ENCODE measurements at places on chromosomes 4 and X.

DNA sequence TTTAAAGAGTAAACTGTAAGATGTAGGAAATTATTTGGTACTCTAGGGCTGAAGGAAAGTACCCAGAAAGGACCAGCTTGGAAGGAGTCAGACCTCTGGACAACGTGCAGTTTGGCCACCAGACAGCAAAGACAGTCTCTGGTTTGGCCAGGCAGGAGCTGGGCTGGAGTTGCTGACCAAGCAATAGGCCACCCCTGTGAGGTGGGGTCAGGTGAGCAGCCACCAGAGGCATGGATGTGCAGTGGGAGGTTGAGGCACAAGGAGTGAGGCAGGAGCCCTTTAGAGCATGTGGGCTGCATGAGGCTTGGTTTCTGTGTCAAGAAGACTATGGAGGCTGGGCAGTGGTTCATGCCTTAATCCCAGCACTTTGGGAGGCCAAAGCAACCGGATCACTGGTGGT lies 17.7 kb upstream of the MRFAP1 start:
- DNase-seq: no peak

DNA sequence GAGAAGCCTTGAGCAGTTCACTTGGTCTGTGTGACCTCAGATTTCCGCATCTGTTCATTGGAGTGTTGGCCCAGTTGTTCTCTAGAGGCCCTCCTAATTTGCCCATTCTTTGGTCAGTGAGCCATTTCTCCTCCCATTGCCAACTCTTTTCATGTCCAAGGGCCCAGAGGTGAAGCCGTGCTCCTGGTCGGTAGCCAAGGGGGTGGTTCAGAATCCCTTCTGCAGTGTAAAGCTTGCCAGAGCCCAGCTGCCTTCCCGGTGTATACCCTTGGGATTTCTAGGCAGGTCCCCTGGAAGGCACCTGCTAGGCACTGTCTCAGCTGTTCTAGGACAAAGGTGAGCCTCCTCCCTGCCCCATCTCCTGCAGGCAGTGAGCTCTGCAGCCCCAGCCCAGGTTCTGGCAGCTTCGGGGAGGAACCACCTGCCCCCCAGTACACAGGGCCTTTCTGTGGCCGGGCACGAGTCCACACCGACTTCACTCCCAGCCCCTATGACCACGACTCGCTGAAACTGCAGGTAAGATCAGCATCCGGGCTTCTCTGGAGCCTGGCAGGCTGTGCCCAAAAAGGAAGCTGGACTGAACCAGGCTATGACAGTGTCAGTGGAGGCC lies 12.3 kb downstream of the SASH3 start:
- DNase-seq: no peak

DNA sequence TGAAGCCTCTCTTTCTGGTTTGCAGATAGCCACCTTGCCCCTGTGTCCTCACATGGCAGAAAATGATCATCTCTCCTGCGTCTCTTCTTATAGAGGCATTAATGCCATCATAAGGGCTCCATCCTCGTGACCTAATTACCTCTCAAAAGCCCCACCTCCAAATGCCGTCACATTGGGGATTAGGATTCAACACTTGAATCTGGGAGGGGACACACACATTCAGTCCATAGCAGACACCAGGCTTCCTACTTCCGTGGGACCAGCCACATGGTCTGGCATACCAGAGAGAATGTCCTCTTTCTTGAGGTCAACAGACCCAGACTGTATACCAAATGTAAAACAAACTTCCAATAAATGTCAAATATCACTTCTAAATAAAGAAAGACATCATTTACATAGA lies 82.3 kb upstream of the S100G start:
- no peak for DNase-seq

GRCh38 chrX:13659063-13659462 lies 6.1 kb downstream of the TCEANC start:
- DNase-seq: no peak

DNA sequence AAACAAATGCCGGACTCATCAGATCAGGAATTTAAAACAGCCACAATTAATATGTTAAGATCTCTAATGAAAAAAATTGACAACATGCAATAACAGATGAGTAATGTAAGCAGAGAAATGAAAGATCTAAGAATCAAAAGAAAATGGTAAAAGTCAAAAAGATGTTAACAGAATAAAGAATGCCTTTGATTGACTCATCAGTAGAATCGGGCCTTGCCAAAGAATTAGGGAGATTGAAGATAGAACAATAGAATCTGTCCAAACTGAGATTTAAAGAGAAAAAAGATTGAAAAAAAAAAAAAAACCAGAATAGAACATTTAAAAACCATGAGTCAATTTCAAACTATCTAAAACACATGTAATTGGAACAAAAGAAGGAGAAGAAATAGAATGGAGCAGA lies 25.9 kb upstream of the GUCY1A1 start:
- DNase-seq: no peak

GRCh38 chr4:146211440-146211839 lies 2.9 kb upstream of the REELD1 start:
- DNase-seq: no peak

DNA sequence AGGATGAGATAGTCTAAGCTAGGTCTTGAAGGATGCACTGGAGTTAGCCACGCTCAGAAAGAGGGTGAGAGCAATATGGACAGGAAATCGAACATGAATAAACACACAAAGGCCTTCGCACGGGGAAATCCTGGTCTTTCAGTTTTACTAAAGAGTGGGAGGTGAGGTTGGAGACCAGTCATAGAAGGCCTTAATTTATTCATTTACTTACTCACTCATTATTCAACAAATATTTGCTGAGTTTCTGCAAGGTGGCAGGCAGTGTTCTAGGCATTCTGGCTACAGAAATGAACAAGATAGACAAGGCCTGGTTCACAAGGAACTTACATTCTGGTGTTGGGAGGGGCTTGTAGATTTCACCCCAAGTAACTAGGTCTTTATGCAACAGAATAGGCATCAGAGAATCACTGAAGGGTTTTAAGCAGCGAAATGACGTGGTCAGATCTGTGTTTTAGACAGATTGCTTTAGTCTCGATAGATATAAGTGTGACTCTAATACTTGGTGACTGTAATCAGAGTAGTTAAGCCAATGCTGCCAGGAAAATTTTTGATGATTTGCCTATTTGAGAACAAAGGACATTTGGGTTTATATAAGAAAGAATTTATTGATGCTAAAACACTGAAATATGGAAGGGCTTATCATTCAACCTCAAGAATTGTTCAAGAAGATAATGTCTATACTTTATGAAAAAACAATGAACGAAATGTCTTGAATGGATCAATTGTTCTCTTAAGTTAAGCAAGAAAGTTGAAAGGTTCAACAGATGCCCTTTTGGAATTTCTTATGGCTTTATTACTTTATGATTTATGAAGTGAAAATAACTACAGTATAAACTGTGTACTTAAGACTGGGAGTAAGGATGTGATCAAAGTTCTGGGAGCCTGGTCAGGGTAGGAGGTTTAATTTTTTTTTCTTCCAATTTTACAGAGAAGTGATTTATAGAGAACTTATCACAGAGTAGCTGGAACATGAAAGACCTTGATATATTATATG lies 184.4 kb upstream of the CASK start:
- no peak for DNase-seq

- DNase-seq: no peak
These were observed 325.8 kb upstream of the GALNT7 start for GRCh38 chr4:172842779-172843178.

DNA sequence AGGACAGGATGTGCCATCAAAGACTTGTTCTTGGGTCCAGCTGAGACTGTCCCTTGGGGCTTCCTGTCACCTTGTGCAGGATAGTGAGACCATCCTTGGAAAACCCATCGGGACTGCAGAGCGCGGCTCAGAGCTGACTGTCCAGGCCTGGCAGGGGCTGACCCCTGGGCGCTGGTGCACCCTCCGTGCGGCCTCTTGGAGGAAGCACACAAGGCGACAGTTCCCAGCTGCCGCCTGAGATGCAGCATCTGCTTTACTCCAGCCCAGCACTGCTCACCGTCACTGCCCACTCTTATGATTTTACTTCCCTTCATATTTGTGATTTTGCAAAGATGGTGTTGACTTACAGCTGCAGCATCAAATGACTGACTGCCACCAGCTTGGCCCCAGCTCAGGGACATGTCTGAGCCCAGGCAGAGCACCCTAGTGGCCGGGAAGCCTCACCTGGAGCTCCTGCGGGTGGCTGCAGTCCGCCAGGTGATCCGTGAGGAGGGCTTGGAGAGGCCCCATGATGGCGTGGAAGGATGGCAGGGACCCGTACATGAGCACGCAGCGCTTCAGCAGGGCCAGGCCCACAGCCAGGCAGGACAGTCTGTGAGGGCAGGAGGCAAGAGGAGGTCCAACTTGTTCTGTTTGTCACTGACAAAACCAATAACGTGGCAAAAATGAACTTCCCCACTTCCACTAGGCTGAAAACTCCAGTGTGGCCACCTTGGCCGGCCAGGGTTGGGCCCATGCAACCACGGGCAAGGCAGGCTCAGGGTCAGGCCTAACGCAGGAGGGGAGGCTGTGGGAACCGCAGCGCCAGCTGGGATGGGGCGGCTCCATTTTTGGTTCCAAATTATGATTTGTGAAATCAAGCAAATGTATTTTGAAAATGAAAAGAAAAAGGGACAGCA lies 21.8 kb downstream of the NOP14 start:
- DNase-seq: no peak

GRCh38 chr4:48683784-48684666 lies 96.1 kb downstream of the FRYL start:
- no peak for DNase-seq

DNA sequence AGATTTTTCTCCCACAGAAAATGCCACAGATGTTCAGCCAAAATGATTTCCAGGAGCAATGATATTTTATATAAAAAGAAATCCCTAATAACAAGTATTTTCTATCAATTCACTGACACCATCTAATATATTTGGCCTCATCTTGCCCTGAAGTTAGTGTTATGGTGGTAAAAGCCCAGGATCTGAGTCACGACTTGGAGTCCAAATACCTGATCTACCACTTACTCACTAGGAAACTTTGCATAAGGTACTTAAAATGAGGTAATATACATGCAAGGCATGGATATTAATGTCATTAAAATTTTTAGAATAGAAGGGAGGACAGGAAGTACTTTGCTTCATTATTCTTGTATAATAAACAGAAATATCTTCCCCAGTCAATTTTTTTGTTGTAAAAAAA lies 16.3 kb downstream of the PPP3CA start:
- no peak for DNase-seq

GRCh38 chrX:65871671-65872311 lies 168.1 kb downstream of the VSIG4 start:
- no peak for DNase-seq

GRCh38 chrX:107204068-107204605 lies 2.1 kb downstream of the NUP62CL start:
- no peak for DNase-seq

DNA sequence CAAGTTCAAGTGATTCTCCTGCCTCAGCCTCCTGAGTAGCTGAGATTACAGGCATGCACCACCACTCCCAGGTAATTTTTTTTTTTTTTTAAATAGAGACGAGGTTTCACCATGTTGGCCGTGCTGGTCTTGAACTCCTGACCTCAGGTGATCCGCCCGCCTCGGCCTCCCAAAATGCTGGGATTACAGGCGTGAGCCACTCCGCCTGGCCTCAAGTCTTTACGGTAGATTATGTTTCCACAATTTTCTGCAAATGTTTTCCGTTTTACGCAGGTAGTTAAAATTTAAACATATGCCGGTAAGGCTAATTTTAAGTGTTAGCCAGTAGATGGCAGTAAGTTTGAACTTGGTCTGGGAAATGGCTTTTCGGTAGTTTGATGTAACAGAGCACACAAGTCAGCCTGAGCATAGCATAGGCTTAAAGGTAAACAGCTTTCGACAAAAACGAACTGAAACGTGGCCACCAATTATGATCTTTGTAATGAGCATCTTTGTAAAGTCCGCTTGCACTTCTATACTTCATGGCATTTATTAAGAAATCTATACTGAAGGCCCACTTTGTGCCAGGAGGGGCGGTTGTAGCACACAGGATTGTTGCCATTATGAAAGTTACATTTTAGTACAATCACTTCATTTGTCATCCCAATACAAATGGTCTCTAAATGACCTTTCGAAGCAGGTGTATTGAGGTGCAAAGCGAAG lies 31.1 kb downstream of the CCKAR start:
- peak; percentile 37 for DNase-seq

DNA sequence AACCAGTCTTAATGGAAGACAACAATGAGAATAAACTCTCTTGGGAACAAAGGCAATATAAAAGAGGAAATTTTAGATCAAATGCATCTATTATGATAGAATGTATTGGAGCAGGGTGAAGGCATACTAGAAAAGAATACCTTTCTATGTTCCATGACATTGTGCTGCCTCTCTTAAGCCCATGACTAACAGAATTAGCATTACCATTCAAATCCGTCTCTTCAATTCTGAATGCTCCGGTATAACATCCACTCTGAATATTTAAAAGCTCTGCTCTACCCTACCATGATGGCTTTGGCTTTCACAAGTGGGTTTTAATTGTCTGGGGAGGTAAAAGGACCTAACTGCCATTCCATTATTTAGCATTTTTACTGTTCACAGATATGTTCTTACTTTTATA lies 1878.4 kb downstream of the ARAP2 start:
- DNase-seq: no peak

DNA sequence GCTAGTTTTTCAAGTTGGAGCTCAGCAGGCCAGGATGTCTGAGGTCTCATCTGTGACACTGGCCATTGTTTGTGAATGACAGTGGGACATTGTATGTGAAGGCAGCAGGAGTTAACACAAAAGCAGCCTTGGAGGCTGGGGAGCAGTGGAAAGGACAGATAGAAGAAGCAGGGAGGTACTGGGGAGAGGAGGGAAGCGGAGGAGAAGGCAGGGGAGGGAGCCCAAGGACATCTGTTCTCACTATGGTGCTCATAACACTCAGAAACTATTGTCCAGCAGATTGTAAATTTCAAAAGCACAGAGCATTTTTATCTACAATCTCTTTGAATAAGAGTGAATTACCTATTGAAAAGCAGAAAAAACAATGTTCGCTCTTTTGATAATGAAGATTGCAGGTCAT lies 253.6 kb upstream of the DIPK2B start:
- no peak for DNase-seq

- no peak for DNase-seq
These were observed 45.4 kb upstream of the GAB1 start for GRCh38 chr4:143291314-143291713.

GRCh38 chr4:102535398-102536082 lies 34.4 kb downstream of the NFKB1 start:
- no peak for DNase-seq

GRCh38 chrX:48910926-48911411 lies 477 bp downstream of the SLC35A2 start:
- DNase-seq: no peak

GRCh38 chr4:72969976-72970375 lies 99.5 kb downstream of the COX18 start:
- no peak for DNase-seq

GRCh38 chr4:2943364-2944090 lies 19.7 kb downstream of the NOP14 start:
- no peak for DNase-seq
